Skin of body (tissue), 3 donors: ENCODE measurements at places on chromosomes 12 and 14.

DNA sequence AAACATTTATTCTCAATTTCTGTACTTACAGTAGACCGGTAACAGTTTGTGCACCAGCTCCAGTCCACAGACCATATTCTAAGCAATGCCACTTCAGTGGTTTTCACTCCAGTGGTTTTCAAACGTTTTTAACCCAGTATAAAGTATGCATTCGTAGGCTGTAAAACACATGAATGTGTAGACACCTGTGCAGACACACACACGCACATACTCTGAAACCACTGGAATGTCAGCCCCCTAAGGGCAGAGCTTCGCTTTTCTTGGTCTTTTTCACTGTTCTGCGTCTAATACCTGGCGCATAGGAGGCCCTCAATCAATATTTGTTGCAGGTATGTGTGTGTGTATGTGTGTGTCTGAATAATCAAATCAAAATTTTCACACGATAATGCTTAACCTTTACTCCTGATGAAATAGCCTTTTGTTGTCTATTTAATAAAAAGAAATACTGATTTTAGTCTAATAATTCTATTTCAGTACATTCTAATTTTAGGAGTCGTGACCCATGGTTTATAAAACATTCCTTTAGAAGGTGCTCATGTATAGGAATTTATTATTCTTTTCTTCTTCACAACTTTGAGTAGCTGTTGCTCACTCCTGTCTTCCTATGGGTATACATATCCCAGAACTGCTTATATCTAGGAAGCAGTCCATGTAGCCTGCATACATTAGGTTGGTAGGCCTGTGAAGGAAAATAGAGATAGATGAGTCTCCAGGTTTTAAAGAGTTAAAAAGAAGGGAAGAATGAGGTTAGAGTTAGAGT is 73.6 kb upstream of the REP15 start:
- no peak for DNase-seq

DNA sequence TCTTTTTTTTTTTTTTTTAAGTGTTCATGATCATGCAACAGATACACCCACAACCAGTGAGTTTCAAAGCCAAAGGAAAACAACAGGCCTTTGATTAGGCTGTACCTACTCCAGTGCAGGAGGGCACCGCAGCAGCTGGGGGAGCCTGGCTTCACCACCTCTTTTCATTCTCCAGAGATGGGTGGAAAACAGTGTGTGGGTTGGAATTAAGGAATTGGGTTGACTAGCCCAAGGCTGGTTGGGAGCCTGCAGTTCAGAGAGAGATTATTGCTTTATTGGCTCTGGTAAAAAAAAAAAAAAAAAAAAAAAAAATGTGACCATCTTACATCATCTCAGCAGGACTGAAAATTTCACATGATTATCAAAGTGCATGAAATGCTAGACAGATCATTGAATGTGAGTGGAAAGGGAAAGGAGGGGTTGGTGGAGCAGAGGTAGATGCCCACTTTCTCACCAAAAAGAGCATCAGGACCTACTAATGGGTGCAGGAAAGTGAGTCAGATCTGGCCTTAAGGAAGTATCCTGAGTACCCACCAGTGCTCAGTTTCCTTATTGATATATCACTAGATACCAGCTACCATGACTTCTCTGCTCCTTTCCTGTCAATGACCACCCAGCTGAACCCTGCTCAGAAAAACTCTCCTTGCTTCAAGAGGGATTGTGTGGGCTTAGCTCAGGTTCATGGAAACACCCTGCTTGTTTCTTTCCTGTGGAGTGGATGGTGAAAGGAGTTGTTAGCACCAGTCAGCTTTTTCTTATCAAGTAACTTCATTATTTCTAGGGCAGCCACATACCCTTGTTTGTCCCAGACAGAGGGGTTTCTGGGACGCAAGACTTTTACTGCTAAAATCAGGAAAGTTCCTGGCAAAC is 54.8 kb upstream of the DYRK2 start:
- no peak for DNase-seq

DNA sequence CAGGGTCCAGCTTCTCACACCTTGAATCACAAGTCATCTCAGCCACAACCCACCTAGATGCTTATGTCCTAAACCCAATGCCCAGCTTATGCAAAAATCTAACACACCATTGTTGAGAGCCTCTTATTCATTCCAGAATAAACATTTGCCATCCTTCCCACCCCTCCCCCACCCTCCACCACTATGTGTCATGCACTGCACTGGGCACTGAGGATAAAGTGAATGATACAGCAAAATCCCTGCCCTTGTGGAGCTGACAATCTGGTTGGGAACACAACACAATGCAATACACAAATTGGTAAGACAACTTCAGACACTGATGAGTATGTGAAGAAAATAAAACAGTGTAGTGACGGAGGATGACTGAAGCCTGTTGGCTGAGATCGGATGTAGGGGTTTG is 1.4 kb upstream of the GLTP start:
- DNase-seq = no peak

DNA sequence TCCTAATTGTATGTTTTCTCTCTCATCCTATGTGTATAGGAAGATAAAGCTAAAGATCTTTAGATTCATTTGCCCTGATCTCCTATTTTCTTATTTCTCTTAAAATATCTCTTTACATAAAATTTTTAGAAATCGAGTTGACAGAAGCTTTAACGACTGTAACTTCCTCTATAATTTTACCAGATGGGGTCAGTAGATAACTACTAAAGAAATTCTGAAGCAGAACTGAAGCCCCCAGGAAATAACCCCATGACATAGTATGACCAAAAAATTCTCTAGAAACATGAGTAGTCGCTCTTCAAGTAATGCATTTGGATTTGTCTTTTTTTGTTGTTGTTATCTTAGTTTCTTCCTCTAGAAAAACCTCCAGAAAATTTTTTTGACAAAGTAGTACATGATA is 288.0 kb downstream of the ERC1 start:
- DNase-seq = no peak

DNA sequence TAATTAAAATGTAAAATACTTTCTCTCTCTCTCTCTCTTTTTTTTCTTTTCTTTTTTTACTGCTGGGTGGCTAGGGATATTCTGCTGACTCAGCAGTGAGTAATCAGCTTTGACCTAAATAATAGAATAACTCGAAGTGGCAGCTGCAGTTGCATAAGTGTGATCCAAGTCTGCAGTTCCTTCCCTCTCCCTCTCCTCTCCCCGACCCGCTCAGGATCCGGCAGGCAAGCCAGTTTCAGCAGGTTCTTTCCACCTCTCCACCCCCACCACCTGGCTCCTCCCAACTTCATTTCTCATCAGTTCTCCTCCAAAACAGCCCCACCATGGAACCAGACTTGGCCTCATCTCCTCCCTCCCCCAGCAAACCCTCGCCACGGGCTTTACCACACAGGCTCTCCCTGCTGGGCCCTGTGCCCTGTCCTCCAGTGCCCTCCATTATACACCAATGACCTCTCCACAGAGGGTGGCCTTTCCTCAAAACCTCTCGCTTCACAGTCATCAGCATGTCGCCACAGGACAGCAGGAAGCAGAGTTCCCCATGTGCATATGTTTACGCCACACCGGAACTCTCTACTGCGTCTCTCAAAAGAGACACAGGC is 22.4 kb downstream of the SLC7A8 start:
- DNase-seq = peak; percentile 30

DNA sequence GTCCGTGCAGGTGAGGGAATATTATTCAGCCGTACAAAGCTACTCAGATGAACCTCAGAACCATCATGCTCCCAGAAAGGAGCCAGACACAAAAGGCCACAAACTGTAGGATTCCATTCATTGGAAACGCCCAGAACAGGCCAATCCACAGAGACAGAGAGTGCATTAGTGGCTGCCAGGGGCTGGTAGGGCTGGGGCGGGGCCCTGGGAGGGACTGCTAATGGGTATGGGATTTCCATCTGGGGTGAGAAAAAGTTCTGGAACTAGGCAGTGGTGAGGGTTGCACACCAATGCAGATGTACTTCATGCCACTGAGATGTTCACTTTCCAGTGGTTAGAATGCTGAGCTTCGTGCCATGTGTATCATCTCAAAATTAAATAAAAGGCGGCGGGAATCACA is 101.1 kb downstream of the RFLNA start:
- no peak for DNase-seq

DNA sequence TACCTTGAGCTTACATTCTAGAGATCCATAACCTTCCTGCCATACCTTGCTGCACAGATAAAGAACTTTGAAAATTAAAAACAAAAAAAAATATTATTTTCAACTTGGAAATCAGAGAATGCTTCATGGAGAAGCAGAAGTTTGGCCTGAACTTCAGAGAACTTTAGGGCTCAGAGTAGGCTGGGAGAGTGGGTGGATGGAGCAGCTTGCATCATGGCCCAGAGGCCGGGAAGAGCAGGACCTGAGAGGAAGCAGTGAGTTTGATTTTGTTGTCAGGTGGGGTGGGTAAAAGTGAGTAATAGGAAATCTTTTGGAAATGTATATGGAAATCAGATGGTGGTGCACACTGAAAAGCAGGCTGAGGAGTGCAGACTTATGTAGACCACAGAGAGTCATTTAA is 228.5 kb upstream of the KRR1 start:
- no peak for DNase-seq

DNA sequence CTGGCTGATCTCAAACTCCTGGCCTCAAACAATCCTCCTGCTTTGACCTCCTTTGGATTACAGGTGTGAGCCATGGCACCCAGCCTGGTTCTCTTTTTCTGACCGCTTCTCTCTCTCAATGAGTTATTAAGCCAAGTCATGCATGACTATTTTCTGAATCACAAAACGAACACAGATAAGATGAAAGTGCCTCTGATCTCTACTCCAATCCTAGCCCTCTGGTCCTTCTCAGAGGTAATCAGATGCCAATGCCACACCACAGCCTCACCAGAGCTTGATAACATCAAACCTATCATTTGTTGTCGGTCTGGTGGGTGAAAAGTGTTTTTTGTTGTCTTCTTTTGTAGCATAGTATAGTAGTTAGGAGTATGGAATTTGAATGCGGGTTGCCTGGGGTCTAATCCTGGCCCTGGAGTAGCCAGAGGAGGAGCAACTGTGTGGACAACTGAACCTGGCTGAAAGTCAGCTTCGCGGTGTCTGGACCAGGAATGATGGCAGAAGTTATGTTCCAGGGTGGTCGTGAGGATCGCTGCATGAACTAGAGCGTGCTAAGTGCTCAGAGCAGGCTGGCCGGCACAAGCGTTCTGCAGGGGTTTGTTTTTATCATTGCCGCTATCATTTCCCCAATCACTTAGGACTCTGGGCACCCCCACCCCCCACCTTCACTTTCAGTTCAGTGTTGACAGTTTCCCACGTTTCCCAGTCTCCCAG is 77.9 kb downstream of the SPRING1 start:
- no peak for DNase-seq

GRCh38 chr14:51070726-51071125 is 24.2 kb downstream of the TRIM9 start:
- DNase-seq = no peak

DNA sequence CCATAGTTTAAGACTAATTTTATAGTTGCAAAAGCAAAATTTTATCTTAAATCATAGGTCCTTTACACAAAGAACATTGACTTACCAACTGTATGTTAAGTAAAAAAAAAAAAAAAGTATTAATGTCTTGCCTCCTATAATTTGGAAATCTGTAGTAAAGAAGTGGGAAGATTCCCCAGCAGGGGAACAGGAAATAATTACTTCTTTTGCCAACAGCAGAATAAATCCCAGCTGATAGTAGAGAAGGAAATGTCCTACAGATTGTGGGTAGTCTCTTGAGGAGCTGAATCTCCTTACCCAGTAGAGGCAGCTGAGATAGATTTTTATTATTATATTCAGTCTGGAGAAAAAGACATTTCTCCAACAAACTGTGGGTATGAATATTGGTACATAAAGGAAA is 193.7 kb downstream of the SLC6A15 start:
- no peak for DNase-seq

- DNase-seq = no peak
These were observed 4.6 kb upstream of the SAMD4A start for GRCh38 chr14:54562334-54562733.

GRCh38 chr12:38328306-38328895 is 11.8 kb downstream of the ALG10B start:
- DNase-seq = peak; percentile 2

DNA sequence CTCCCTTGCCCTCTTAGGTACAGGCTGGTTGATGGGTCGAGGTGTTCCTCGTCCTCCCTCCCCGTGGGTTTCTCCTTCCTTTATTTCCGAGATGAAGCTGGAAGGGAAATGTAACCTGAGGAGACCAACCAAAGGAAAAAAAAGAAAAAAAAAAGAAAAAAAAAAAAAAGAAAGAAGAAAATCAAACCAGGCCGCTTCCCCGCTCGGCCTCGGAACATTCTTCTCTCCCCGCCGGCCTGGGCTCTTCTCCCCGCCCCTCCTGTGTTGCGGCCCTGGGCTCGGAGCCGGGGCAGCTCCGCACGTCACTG is 1.6 kb upstream of the NFATC4 start:
- no peak for DNase-seq

DNA sequence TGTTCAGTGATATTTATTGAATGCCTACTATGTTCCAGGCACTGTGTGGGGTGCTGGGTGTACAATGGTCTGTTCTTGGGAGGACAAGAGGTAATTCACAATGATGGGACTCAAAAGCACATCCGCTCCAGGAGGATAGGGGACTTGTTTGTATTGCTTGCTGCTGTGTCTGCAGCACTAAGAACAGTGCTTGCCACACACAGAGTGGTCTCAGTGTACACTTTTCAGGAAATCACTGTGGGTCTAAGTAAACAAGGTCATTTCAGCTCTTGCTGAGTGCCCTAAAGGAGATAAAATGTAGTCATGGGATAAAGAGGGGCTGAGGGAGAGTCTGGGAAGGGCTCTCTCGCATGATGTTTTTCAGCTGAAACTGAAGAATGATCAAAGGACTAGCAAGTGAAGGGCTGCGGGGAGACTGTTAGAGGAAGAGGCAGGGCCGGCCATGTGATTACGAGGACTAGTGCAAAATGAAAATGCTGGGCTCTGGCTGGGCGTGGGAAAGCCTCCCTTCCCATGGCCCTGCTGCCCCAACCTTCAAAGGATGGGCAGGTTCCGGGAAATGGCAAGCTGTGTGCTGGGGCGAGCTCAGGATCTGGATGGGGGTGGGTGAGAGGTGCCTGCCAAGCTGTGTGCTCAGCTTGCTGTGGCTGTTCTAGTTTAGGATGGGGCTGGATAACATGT is 39.1 kb downstream of the ADCK1 start:
- DNase-seq = no peak

DNA sequence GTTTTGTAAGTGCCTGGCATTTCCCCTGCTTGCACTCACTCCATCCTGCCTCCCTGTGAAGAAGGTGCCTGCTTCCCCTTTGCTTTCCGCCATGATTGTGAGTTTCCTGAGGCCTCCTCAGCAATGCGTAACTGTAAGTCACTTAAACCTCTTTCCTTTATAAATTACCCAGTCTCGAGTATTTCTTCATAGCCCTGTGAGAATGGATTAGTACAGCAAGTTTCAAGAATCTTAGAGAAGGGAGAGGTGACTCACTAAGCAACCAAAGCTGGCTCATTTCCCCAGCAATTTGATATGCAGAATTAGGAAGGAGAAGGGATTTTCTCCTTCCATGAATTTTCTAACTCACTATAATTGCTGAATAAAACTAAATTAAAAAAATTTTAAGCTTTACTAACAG is 251.0 kb upstream of the FOXG1 start:
- DNase-seq = no peak

- DNase-seq = peak; percentile 30
These were observed 448.2 kb downstream of the NRXN3 start for GRCh38 chr14:78618368-78618767.
